ENCODE measurements at places on chromosomes 2 and 18. TPM values are rescaled to one million over a fixed set of nuclear protein-coding genes. Genes with fewer than 3 reads are reported as not detected.

TDRD15 gene
- not detected for total RNA-seq

PPP4R3B gene
- 51.4 TPM for total RNA-seq

C2orf78 gene
- not detected for total RNA-seq

EPG5 gene
- total RNA-seq = 34.2 TPM

All from fibroblast of lung (primary cell).